Kasumi-1 (cell line): ENCODE measurements at places on chromosomes 5 and 9.

DNA sequence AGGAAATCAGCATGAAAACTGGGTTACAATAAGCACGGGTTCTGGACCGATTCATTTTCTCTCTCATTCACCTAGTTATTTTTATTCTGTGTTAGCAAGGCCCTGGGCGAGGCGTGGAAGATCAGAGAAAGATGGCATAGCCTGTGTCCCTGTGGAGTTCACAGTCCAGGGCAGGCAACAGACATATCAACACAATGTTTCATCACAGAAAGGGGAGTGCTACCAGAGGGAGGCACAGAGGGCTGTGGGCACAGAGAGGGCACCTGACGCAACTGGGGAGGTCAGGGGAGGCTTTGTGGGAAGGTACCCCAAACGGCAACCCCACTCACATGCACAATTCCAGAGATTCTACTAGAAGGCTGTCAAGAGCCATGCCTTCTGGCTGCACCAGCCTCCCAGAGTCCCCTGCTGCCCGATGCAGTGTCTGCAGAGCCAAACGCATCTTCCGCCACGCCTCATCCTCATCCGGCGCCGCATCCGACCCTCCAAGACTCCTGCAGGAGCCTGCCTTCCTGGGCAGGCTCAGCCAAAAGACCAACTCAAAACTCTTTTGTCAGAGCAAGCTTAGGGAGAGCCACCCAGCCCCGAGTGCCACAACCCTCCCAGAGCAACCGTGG, 1.4 kb downstream of the FAM193B start:
- DNase-seq, result no peak

DNA sequence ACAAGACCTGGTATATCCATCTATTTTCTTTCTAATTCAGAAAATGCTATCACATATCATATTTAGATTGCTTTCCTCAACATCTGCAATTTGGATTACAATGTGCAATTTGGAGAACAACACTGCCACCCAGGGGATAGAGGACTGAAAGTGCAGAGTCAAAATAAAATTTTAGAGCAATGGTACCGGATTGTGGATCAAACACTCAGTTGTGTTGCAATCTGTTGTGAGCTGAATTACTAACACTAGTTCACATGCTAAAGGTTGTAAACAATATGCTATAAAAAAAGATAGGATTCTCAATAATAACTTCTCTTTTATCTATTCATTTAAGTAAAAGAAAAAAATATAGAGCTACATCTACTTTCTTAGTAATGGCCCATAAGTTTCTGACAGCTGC, 11.9 kb upstream of the SRFBP1 start:
- DNase-seq, result peak; percentile 80

DNA sequence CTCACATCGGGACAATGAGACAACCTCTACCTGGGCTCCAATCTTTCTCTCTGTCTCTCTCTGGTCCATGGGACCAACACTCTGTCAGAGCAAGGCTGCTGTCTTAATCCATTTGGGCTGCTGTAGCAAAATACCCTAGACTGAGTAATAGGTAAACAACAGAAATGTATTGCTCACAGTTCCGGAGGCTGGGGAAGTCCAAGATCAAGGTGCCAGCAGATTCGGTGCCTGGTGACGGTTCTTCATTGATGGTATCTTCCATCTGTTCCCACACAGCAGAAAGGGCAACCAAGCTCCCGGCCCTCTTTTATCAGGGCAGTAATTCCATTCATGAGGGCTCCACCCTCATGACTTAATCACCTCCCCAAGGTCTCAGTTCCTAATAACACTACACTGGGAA, 61.3 kb upstream of the SPOCK1 start:
- DNase-seq, result no peak

GRCh38 chr9:117290856-117291622, 123.8 kb downstream of the ASTN2 start:
- DNase-seq, result no peak

DNA sequence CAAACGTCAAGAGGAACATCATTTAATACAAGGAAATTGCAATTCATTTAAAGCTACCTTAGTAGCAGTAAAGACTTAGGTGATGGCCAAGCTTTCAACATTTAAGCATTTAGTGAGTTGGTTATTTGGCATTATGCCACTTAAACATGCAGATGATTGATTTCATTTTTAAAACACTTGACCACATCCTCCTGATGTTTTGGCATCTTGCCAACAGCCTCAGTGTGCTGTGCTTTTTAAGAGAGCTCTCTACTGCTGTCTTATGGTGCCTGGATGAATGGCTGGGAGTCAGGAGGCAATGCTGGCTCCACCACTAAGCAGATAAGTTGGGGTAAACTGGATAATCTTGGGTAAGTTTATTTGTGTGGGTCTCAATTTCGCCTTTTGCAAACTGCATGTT, 364.5 kb downstream of the MAN2A1 start:
- DNase-seq, result peak; percentile 76

DNA sequence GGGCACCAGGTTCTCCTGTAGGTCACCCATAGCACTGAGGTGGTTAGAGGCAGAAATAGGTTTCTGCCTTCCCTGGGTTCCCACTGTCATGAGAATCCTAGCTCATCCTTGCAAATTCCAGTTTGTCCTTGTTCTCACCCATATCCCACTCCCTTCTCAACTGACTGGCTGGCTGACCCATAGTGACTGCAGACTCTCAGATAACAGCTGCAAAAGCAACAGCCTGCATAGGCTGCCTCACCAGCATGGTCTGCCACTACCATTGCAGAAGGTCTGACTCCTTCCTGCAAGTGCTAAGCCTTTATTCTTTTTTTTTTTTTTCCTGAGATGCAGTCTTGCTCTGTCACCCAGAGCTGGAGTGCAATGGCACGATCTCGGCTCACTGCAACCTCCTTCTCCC, 194.0 kb downstream of the SEMA6A start:
- DNase-seq, result no peak

DNA sequence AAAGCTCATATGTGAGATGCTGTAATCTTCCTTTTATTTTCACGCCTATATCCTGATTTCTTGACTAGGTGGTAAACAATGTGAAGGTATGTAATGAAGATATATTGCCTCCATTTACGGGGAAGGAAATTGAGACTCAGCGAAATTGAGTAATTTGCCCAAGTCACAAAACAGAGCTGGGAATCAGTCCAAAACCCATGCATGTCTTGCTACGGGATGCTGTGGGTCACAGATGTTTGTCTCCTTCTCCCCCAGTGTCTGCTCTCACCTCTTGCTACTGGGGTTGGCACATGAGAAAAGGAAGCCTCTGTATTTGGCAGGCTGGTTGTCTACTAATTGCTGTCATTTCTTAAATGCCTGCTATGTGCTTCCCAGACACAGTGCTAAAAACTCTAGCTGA, 53.7 kb upstream of the TEX48 start:
- DNase-seq, result peak; percentile 33

DNA sequence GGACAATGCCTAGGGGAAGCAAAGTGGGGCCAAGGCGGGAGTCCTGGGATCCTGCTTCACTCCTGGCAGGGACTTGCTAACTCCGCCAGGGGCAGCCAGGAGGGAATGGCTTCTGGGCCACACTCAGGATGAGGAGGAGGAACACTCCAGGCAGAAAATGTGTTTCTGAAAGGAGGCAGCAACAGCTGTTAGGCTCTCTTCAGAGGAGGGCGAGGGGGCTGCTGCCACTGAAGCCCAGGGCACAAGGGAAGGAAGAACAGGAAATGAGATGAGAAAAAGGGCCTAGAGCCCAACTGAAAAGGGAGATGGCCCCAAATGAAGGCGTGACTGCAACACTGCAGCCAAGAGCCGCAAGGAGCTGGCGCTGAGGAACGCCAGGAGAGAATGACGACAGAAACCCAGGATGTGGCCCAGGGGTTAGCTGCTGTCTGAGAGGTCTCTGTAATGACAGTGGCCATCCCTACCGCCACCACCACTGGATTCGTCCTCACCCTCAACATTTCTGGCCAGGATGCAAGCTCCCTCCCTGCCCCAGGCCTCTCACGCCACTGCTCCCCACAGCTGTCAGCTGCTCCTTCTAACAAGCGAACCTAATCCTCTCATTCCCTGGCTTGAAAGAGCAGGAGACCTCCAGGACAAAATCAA, 15.8 kb downstream of the PSMB7 start:
- DNase-seq, result peak; percentile 74

DNA sequence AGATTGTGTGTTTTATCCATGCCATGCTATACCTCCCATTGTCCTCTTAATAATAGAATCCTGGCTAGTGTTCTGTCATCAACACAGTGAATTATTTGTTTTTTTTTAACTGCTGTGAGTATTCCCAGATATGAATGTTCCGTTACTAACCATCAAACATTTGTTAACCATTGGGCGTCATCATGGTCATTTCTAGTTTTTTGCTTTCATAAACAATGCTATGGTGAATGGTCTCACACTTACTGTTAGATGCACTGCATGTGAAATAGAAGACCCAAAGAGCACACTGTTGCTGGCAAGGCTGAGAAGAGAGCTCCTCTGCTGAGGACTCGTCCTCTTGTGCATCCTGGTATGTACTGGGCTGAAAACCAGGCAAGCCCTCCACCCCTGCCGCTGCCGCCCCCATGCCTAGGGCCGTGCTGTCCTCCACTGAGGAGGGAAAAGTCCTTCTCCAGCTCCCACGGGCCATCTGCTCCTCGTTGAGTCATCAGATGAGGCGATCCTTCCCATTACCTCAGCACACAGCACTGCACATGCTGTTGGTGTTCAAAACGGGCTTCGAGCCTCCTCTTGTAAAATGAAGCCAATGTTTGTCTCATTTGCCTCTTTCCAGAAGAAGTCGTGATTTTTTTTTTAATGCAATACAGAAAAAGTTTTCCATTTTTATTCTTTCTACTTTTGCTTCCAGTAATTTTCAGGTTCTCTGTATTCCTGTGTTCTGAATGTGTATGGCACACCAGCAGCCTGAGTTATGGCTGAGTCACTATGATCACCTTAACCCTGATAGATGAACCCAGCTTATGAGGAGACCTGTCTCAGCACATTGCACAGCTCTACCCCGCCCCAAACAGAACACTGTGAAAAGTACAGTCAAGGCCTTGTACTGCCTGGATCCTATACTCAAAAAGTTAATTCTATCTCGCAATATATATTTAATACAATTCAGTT, 219.0 kb downstream of the AOPEP start:
- DNase-seq, result no peak

GRCh38 chr5:37836235-37836591, 3.6 kb downstream of the GDNF start:
- no peak for DNase-seq

DNA sequence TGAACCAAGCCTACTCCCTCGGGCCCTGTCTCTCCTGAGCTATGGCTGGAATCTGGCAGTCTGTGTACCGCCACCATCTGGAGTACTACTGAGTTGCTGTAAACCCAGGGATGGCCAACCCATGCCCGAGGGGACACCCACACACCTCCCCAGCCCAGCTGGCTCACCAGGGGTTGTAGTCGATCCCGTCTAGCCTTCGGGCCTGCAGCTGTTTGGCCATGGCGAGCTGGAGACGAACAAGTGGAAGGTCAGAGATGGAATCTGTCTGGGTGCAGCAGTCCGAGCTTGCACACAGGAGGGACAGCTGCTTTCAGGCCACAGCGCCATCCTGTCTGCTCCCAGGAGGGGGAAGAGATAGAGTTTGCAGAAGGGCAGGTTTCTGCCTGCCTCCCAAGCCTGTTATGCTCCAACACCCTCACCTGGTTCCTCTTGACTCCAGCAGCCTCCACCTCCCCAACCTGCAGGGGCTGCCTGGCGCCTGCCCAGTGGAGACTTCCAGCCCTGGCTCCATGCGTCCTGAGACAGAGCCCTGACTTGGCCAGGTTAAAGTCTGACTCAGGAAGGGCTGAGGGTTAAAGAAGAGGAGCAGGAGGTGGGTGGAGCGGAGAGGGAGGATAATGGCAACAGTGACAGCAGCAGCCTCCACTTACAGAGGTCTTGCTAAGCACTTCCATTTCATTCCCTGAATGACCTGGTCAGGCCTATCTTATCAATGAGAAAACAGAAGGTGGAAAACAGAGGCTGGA, 15.8 kb upstream of the SPOUT1 start:
- DNase-seq, result no peak

GRCh38 chr9:130549093-130549735, 30.2 kb upstream of the FUBP3 start:
- DNase-seq, result peak; percentile 4

GRCh38 chr9:114729706-114730105, 47.7 kb upstream of the TEX48 start:
- DNase-seq, result no peak

DNA sequence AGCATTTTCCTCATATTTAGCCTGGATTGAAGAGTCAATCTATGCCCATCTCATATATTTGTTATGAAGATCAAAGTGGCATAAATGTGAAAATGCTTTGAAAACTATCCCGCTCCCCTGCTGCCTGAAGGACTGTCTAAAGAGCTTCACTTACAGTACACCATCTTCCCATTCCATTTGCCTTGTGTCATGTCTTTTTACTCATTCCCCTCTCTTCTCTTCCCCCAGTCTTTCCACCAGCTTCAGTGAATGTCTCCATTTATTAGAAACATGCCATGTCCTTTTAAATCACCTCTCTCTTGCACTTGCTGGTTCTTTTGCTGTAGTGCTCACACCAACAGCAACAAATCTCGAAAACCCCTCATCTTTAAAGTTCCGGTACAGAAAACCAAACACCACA, 192.7 kb upstream of the SGCD start:
- DNase-seq, result no peak

DNA sequence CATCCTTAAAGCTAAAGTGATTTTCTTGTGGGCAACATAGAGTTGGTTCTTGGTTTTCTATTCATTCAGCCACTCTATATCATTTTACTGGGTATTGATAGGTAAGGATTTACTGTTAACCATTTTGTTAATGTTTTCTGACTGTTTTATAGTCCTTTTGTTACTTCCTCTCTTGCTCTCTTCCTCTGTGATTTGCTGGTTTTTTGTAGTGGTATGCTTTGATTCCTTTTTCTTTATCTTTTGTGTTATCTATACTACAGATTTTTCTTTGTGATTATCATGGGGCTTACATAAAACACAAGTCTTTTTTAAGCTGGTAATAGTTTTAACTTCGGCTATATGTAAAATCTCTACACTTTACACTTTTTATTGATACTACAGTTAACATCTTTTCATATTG, 43.3 kb downstream of the CREBRF start:
- no peak for DNase-seq

- no peak for DNase-seq
These were observed 82.7 kb downstream of the ATP10B start for GRCh38 chr5:160769301-160769700.

GRCh38 chr9:137423514-137424291, 510 bp downstream of the NOXA1 start:
- DNase-seq, result no peak
